Osteoblast (primary cell): ENCODE measurements at places on chromosomes 5 and 9. TPM values are rescaled to one million over a fixed set of nuclear protein-coding genes. Genes with fewer than 3 reads are reported as not detected.

Gene MYOT
- total RNA-seq = not detected in 2 replicates

GRCh38 chr5:177092178-177093081 lies 5.7 kb downstream of the FGFR4 start:
- DNase-seq = peak; percentile 67

- DNase-seq = peak; percentile 82
Observed at GRCh38 chr5:125408448-125409233, 662.2 kb upstream of the ZNF608 start.

- peak; percentile 91 for DNase-seq
Observed at GRCh38 chr5:132225165-132226032, 2.3 kb downstream of the P4HA2 start.
